ENCODE measurements at places on chromosomes 6 and 20.

- peak; percentile 28 for DNase-seq
Measured at GRCh38 chr6:75563032-75563431, 38.6 kb upstream of the SENP6 start.

- DNase-seq = no peak
Measured at GRCh38 chr20:42923348-42923918, 266.3 kb downstream of the PTPRT start.

- no peak for DNase-seq
Measured at GRCh38 chr6:90039911-90040310, 145.6 kb downstream of the GJA10 start.

DNA sequence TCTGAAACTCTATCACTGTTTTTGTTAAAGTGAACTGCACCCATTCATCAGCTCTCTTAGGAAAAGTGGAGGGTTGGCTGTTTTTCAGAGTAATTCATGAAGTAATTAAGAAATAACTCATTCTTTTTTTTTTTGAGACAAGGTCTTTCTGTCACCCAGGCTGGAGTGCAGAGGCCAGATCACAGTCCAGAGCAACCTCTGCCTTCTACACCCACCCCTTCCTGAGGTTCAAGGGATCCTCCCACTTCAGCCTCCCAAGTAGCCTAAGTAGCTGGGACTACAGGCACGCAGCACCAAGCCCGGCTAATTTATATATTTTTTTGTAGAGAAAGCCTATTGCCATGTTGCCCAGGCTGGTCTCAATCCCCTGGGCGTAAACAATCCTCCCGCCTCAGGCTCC, 2.6 kb downstream of the ZNFX1 start:
- DNase-seq = no peak

All from GM13976 (cell line).